H7 (cell line): ENCODE measurements at places on chromosomes 11 and 22. TPM values are rescaled to one million over a fixed set of nuclear protein-coding genes. Genes with fewer than 3 reads are reported as not detected.
A peak's percentile ranks its signal among the peaks of the same experiment; 100 is the strongest.

GRCh38 chr11:94511932-94512781 lies at the start of gene C11orf97:
C11orf97 (plus strand) TSS chr11:94512461; CDS start chr11:94512529, 68 bp downstream.
- peak; percentile 86 for DNase-seq

DNA sequence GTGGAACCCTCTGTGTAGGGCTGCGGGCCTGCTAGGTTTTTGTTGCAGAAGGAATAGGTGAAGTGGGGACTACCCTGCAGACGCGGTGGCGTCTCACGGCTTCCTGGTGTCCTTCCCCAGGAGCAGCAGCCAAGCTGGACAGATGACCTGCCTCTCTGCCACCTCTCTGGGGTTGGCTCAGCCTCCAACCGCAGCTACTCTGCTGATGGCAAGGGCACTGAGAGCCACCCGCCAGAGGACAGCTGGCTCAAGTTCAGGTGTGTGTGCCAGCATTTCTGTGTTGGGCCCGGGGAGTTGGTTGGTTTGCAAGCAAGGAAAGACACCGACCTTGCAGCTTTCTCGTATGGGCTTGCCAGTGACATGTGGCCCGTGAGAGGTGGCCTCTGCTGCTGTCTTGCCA lies 15.3 kb downstream of the TAB1 start:
- no peak for DNase-seq

DNA sequence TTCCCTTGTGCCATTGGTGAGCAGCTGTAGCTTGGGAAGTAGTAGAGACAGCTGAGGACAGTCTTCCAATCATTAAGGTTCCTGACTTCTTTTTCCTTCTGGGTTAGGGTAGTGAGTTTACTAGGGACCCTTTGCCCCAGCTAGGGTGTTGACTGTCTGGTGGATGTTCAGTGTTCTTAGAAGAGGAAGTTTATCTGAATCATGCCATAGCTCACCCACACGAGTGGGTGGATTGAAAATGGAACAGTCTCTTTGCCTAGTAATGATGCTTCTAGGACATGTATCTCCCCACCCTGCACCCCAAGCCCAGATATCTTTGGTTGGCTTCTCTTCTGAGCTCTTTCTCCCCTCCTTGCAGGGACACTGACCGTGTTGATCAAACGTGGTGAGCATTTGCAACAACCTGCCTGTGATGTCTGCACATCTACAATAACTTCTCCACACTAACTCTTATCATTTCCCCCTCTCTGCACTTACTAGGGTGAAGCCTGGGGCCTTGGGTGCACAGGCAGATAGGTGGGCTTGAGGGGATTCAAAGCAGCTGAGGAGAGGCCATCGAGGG lies 57.1 kb upstream of the HORMAD2 start:
- DNase-seq = no peak

DNA sequence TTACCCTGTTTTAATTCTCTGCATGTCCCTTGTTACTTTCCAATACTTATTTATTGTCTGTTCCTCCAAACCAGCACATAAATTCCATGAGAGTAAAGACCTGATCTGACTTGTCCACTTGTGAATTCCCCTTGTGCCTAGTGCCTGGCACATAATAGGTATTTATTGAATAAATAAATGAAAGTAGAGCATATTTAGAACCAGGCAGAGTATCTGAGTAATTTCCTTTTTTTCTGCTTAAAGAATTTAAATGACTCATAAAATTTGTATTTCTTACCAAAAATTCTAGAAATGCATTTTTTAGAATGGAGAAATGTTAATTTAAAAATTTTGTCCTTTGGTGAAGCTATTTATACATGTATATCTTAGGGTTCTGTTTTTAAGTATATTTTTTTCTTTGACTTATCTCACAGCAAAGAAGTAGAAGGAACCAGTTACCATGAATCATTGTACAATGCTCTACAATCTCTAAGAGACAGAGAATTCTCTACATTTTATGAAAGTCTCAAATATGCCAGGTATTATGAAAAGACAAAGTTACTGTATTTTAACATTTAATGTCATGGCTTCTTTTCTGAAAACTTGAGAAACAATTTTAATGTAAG lies 96.8 kb downstream of the ATM start:
- DNase-seq = no peak

DNA sequence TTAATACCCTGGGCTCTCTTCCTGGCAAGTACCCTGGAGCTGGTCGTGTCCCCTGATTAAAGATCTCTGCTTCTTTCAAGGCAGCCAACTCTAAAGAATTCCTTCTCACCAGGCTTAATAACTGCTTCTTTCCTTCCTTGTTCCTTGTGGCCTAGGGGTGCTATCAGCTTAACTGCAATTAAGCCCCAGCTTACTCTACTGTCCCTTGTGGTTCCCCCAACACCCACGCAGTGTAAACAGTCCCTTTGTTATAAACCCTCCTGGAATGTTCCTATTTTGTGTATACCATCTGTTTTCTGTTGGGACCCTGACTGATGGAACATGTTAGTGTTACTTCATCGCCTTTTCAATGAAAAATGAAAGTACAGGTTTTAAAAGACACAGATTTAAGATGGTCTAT lies 126.4 kb upstream of the KIRREL3 start:
- no peak for DNase-seq

GRCh38 chr11:10920205-10920604 lies 62.4 kb upstream of the ZBED5 start:
- DNase-seq = no peak

- no peak for DNase-seq
Observed at GRCh38 chr22:20279662-20280134, 11.6 kb upstream of the RTN4R start.

GRCh38 chr11:110112457-110112856 lies 19.3 kb downstream of the ZC3H12C start:
- DNase-seq = no peak

- DNase-seq = peak; percentile 34
Observed at GRCh38 chr11:76589477-76589876, 81.1 kb downstream of the LRRC32 start.

- peak; percentile 78 for DNase-seq
Observed at GRCh38 chr11:120912504-120912903, 111.4 kb upstream of the TBCEL start.

- peak; percentile 65 for DNase-seq
Observed at GRCh38 chr11:2127482-2128129, 11.6 kb downstream of the IGF2 start.

GRCh38 chr11:29996016-29996415 lies 20.8 kb downstream of the KCNA4 start:
- no peak for DNase-seq

TOMT gene
- 0.14 TPM in 1 of 2 replicates, not detected in the other for total RNA-seq

DNA sequence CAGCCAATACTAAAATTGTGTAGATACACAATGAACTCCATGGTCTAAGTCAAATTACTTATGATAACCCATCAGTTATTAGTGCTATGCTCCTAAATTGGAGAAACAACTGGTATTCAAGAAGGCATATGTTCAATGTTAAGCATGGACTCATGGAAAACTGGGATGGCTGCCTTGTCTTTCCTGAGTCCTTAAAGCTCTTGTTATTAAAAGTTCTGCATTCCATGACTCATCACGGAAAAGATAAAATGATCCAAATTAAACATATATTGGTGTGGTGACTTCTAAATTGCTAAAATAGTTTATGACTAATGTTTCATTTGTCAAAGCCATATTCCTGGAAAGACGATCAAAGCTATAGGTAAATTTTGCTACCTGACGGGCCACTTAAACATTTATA lies 9.4 kb upstream of the EI24 start:
- DNase-seq = no peak

- DNase-seq = peak; percentile 48
Observed at GRCh38 chr11:113540416-113541330, 65.5 kb upstream of the DRD2 start.

DNA sequence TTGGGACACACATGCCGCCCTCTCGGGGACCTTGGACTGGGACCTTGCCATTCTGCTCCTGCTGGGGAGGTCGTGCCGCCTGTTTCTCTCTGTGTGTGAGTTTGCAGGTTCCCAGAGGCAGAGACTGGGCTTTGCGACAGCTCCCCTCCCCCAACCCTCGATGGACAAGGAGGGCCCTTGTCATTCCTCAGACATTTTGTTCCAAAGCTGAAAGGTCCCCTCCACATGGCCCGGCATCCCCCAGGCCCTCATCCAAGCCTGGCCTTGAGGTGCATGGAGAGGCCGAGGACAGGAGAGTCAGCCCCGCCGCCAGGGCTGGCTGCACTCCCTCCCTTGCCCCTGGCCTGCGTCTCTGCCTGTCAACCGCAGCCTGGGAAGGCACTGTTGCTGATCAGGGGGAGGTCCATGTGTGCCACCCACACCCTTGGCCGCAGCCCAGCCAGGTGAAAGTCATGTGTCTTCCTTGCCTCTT lies 25.6 kb downstream of the FADS2 start:
- no peak for DNase-seq

GRCh38 chr11:18307461-18308139 lies 14.3 kb downstream of the HPS5 start:
- no peak for DNase-seq

DNA sequence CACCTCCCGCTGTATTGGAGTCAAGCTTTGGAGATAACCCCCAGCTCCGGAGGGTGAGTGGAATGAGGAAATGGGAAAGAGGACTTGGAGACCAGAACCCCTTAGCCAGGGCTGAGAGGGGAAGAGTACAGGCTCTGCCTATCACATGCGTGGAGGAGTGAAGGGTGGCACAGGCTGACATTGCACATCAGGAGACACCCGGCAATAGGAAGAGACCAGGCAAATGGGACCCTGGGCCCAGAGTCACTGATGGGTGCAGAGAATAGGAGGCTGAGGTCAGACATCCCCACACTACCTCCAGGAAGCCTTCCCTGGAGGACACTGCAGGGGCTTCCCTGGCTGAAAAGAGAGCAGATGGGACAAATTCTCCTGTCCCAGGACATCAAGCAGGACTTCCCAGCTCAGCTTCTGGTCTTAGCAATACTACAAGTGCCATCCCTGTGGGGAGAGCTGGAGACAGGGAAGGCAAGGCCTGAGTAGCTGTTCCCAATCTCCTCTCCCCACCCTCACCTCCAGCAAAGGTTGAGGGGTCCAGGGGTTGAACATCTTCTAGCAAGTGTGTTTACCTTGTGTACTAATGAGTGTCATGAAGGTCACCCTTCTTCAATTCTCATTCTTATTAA lies 160.7 kb downstream of the BUD13 start:
- no peak for DNase-seq

WEE1 gene
- 125 and 176 TPM in 2 replicates for total RNA-seq

CCDC34 gene
- 10.0 and 13.6 TPM in 2 replicates for total RNA-seq

DNA sequence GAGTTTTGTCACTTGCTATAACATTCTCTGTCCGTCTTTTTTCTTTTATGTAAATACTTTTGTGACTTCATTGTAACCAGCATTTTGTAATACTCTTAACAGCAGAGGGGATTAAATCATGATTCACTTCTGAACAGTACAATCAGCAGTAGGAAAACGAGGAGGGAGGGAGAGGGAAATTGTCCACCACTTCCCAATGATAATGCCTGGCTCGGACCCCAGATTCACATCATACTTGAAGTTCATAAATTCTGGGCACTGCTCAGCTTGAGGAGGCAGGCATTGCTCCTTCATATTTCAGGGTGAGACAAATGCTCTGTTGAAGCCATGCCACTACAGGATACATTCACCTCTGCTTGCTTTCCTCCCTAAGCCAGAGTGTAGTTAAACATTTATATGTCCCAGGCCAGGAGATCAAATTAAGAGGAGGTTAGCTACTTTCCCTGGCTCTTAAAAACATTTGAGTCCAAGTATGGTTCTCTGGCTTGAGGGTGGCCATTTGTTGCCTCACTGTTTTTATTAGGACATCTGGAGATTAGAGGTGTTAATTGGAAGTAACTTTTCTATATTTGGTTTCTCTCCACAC lies 129.0 kb upstream of the LDLRAD3 start:
- DNase-seq = no peak

EIF3F gene
- 463 and 672 TPM in 2 replicates for total RNA-seq

GRCh38 chr11:103010891-103011290 lies 55.4 kb upstream of the MMP13 start:
- no peak for DNase-seq

DNA sequence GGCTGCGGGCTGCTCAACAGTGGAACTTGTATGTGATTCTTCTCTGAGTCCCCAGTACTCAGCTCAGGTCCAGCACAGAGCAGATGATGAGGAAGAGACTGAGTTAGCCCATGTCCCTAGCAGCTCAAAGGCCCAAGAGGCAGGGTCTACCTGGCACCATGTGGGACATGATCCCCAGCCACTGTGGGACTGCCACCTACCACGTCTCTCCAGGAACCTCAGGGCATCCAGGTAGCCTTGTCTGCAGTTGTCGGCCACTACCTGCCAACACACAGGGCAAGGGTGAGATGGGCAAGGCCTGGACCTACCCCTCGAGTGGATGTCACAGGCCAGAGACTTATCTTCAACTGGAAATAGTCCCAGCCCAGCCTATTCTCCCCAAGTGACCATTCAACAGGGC lies 4.4 kb downstream of the PNPLA5 start:
- peak; percentile 10 for DNase-seq

- no peak for DNase-seq
Observed at GRCh38 chr22:31019191-31019930, 50.3 kb downstream of the TUG1 start.

ZBTB16 gene
- total RNA-seq = not detected in 2 replicates

GRCh38 chr22:46471901-46472721 lies 65.3 kb downstream of the CELSR1 start:
- DNase-seq = peak; percentile 55

CD3G gene
- not detected in 2 replicates for total RNA-seq

OPCML gene
- 0.21 and 0.26 TPM in 2 replicates for total RNA-seq

DNA sequence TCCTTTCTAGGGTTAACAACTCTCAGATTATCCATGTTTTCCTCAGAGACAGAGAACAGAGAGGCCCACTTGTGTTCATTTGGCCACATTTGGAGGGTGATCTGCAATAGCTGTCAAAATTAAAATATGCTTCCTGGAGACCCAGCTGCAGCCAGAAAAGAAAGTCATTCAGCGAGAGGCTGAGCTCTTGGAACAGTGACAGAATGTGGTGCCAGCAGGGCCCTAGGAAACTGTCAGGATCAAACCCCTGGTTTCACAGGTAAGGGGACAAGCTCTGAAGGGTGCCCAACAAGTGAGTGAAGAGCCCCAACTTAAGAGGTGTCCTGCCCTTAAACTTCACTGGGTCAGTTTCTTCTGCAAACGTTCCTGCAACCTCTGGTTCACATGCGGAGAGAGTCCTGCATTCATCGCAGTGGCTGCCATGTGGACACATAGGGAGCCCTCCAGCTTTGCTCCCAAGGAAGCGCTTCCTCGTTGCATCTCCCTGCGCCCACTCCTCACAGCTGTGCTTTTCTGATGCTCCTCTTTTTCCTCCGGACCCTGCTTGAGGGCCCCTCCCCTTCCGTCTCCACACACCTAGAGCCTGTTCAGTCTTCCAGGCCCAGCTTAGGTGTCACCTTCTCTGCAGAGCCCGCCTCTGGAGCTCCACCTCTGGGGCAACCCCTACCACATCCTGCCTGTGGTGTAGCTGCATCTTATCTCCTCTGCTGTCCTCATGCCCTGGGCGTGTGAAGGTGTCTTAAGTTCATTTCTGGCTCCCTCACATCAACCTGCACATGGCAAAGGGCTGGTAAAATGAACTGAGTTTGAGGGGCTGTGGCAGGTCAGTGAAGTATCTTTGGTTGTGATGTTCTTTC lies 3.9 kb downstream of the UCP3 start:
- DNase-seq = peak; percentile 55

GRCh38 chr11:130001461-130002351 lies 929 bp downstream of the PRDM10 start:
- no peak for DNase-seq

GRCh38 chr11:114017723-114018122 lies 41.8 kb upstream of the ZBTB16 start:
- DNase-seq = no peak
